ENCODE measurements at places on chromosomes 16 and 17.
A peak's percentile ranks its signal among the peaks of the same experiment; 100 is the strongest.

DNA sequence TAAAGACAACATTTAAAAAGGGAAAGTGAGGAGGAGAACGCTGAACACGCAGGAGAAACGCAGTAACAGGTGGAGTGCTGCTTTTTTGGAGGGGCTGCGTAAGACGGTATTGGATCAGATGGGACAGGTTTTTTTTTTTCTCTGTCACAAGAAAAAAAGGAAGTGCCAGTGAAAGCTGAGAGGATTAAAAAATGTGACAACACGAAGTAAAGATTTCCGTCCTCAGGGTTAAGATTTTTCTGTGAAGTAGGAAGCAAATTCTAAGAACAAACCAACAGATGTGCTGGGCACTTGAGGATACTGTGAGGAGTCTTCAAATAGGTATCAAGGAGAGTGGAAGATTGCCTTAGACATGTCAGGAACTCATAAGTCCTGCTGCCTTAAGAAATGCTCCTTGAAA lies 5.8 kb upstream of the ABCA9 start:
- no peak for DNase-seq

DNA sequence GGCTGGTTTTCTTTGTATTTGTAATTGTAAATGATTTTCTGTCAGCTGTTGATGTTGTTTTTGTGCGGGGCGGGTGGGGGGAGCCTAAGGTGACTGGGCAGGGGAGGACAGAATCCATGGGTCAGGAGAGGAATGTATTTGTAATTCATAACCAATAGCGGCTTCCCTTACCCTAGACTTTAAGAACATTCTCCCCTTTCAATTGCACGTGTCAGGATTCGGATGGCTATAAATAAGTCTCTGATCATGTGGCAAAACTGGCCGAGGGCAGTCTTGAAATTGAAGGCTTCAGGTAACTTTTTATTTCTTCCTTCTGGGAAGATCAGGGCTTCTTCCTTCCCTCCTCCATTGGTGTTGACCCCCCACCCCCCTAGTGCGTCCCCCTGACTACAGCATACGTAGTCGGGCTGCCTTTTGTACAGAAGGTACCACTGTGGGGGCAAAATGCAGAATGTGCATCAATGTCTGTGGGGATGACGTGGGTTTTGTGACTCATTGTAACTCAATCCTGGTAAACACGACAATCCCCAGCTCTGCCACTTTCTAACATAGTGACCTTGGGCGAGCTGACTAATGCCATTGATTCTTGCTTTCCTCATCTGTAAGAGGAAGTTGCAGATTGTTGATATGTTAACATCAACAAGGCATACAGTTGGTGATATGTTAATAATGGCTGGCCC lies 16.2 kb downstream of the MARCHF10 start:
- no peak for DNase-seq

DNA sequence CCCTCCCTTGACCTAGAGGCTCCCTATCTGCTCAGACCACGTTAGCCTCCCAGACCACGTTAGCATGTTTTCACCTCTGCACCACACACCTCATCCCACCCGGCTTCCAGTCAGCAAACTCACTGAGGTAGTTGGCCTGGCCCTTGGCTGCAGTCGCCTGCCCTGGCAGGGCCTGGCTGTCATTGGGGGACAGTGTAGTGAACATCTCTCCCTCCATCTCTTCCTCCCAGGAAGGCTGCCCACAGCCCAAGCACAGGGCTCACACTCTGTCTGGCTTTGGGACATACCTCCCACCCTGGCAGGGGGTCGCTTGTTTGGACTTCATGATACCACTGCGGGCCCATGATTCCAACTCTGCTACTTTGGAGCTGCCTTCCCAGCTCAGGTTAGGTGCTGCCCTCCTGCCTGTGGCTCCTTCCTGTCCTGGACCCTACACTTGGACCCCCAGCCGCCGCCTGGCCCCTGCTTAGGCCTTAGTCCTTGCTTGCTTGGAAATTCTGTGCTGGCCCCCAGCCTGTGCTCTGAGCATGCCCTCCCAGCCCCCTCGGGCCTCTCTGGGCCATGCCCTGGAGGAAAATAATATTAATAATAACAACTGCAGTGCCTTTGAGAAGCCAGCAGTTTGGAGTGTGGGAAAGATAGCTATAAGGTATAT lies 167.7 kb downstream of the COPRS start:
- no peak for DNase-seq

GRCh38 chr17:7885367-7886226 lies 3.0 kb upstream of the CHD3 start:
- DNase-seq: peak; percentile 83

DNA sequence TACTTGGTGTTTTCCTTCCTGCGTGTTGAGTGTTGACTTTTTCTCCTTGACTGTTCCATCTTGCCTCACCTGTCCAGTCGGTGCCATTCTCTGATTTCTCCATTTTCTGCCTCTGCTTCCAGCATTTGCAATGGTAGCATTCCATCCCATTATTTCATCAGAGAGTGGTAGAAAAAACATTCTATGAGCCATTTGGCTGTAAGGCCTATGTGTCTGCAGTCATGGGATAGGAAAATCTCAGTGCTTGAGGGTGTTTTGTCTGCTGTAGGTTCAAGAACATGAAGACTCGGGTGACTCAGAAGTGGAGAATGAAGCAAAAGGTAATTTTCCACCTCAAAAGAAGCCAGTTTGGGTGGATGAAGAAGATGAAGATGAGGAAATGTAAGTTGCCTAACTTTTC lies 2.7 kb downstream of the UTP18 start:
- DNase-seq: no peak

GRCh38 chr17:21513012-21513570 lies 136.9 kb downstream of the KCNJ12 start:
- peak; percentile 90 for DNase-seq

Measured in activated CD8-positive, alpha-beta memory T cell treated with anti-CD3 and anti-CD28 coated beads for 24 hours (primary cell).